NCI-H1092 treated with DMSO at 0.1 percent for 48 hours (cell line): ENCODE measurements at places on chromosomes 1 and 21.

DNA sequence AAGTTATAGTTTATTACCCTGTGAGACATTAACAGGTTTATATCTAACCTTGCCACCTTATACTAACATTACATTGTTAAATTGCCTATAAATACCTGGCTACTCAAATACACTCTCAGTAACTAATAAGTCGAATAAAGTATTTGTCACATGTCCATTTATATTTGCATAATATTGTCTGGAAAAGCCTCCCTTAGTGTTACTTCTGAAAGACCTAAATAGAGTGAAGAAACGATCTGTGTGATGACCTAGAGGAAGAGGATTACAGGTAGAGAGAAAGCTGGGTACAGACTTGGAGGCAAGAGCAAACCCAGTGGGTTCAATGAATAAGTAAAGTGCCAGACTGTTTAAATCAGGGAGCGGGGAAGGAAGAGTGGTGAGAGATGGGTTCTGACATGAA lies 2.7 kb upstream of the CACYBP start:
- DNase-seq: no peak

DNA sequence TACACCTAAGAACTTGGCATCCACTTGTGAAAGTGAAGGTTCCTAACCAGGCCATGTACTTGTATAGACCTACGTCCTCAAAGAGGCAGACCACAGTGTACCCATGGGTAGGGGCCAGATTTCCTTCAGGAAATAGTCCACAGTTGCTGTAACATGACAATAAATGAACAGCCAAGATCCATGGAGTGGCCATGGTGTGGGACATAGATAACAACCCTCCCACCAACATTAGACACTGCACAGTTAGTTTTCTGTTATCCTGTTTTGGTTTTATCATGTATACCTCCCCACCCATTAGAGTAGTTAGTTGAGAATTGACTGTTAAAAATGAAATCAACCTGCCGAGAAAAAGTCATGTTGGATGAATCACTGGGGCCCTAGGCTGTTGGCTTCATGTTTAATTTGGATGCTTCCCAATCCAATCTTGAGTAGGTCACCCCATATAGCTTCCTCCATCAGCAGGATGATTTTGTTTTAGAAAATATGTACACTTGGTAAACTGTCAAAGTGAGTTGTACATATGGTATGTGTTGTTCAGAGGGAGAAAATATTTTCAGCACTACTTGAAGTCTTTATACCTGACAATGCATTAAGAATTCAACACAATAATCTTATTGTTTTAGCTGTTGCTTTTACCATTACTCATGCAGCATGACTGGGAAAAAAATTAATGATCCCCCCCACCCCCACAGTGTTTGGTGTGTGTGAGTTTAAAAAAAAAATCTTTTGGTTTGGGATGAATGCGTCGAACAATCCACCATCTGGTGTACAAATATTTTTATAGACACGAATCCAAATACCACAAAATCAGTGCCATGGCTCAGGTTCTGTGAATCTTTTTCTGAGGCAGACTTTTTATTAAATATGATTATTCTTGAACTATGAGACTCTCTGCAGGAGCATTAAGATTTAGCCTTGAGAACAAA lies 88.3 kb upstream of the ARHGAP29 start:
- no peak for DNase-seq

DNA sequence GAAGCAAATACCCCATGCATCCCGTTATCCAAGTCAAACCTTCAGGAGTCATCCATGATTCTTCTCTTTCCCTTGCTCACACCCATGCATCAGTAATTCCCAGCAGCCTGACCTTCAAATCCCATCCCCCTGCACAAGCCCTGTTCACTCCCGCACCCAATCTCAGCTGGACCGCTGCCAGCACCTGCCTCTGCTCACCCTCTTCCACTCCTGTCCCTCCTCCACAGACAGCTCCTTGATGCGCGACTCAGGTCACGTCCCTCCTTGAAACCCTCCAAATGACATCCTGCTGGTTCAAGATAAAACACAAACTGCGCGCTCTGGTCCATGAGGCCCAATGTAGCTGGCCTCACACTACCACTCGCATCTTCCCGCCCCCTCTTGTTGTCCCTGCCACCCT lies 43.4 kb upstream of the MPZL1 start:
- no peak for DNase-seq

GRCh38 chr1:219582865-219583264 lies 30.0 kb downstream of the ZC3H11B start:
- no peak for DNase-seq

- DNase-seq: no peak
Measured at GRCh38 chr1:170316270-170316669, 170.5 kb downstream of the NTMT2 start.

DNA sequence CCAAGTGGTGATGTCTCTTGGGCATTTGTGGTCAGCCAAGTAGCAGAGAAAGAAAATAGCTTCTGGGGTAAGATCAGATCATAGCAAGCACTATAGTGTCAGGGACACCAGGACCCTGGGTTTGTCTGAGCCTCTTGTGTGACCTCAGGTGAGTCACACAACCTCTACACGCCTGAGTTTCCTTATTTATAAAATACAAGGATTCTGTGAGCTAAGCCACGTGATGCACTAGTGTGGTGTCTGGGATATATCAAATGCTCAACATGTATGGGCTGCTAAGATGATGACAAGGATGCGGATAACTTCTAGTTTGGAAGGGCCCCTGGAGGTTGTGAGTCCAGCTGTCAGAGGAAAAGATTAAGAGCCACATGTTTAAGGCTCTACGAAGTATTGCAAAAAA lies 24.5 kb upstream of the ZNF436 start:
- DNase-seq: no peak

GRCh38 chr1:156083800-156084790 lies 1.8 kb upstream of the MEX3A start:
- no peak for DNase-seq

DNA sequence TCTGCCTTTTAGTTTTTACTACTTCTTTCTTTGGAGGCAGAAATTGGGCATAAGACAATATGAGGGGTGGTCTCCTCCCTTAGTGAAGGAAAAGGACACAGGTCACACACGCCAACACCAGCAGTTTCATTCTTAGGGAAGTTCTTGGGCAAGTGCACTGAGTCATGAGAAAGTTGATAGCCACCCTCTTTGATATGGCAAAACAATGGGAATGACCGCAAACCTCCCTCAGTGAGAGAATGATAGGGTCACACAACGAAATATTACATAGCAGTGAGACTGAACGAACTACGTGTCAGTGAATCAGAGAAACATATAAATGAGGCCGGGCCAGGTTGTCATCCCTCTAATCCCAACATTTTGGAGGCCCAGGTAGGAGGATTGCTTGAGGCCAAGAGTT lies 20.0 kb downstream of the IL6R start:
- no peak for DNase-seq

DNA sequence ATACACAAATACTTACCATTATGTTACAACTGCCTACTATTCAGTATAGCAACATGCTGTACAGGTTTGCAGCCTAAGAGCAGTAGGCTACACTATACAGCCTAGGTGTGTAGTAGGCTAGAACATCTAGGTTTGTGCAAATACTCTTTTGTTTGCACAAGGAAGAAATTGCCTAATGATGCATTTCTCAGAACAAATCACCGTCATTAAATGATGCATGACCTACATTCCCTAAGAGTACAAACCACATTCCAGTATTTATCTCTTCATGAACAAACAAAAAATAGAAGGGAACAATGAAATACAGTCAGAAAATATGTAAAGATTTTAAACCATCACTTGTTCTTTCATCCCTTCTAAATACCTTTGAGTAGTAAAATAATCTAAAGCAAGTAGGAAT lies 109.7 kb upstream of the HP1BP3 start:
- no peak for DNase-seq

GRCh38 chr1:64111787-64112186 lies 91.6 kb upstream of the UBE2U start:
- no peak for DNase-seq

DNA sequence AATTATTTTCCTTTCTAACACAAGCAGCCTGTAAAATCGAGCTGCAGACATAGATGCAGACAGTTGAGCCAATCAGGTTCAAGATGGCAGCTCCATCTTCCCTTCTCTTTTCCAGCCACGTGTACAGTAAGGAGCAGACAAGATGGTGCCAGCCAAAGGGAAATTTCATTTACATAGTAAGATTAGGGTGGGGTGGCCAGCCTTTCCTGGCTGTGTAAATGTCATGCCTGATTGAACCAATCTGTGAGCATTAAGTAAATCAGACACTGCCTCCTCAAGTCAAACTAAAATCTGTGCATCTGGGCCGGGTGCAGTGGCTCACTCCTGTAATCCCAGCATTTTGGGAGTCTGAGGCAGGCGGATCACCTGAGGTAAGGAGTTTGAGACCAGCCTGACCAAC lies 60.2 kb downstream of the TBCE start:
- no peak for DNase-seq

DNA sequence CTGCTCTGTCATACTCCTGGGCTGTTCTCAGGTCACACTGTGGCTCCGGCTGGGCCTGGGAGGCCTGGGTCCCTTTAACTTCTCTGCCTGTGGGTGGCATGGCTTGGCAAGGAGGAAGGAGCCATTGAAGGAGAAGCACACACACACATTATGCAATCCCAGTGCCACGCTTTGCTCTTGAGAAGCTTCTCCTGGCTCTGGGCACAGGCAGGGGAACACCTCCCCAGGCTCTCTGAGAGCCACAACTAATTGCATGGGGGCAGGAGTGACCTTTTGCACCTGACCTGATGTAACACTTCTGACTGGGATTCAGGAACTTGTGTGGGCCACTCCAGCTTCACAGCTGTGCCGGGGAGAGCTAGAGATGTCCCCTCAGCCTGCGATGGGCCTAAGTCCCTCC lies 23.1 kb downstream of the LGR6 start:
- no peak for DNase-seq

GRCh38 chr1:229253151-229253974 lies 17.5 kb upstream of the RAB4A start:
- no peak for DNase-seq

DNA sequence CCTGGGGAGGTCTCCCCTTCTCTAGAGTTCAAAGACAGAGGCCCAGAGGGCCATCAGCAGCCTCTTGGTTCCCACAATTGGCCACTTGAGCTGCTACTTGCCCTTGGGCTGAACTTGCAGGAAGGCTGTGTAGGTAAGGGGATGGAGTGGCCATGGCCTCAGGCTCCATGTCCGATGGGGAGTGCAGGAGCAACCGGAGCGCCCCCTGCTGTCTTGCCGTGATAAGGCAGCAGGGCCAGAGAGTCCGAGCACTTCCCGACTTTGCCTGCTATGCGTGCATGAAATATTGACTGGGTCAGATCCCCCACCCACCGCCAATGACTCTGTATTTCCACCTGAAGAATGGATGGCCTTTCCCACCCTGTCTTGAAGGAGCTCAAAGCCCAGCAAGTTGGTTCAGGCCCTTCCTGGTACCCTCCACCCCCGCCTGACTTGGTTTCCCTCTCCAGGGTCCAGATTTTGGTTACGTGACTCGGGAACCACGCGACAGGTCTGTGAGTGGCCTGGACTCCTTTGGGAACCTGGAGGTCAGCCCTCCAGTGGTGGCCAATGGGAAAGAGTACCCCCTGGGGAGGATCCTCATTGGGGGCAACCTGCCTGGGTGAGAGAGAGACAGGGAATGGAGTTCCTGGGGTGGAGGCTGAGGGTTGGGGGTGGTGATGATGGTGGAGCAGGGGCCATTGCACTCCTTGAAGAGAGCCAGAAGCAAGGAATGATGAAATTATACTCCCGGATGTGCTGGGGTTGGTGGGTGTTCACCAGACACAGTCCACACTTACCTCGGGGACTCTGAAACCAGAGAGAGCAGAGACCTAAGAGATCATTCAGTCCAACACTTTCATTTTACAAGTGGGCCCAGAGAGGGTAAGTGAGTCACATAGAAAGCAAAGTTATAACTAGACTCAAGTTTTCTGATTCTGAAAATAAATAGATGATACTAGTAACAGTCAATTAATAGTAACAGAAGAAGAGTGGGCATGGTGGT lies 25.6 kb downstream of the PADI3 start:
- peak; percentile 19 for DNase-seq

DNA sequence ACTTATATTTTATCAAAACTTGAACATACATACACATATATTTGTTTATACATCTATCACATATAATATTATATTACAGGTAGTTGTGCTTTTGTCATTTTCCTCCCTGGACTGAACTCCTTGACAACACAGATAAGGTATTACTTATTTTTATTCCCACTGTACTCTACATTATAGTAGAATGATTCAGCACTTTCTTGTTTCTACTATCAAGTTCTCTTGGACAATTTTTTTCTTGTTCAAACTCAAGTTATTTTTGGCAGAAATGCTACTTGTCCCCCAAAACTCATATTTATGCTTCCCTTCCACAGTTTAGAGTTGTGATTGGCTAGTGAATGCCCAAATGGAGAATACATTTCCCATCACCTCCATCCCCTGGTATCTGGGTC lies 10.8 kb upstream of the PTPRC start:
- DNase-seq: no peak
